Retina (tissue), 1 donor: ENCODE measurements at places on chromosomes 11 and 22.

DNA sequence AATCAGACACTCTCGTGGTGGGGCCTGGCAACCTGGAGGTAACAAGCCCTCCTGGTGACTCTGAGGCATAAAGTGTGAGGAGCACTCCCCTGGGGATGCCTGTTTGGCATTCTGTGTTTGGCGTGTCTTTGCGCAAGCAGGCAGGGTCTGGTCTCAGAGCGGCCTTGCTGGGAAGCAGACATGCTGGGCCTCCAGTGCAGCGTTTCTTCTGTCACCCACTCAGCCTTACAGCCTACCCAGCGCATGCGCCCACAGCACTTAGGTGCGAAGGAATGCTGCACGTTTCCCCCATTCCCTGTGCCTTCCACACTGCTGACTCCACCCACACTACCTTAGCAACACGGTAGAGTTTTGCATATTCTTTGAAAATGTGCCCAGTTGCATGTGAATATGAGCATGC, 7.4 kb upstream of the CXCR5 start:
- DNase-seq, result no peak

- no peak for DNase-seq
Observed at GRCh38 chr11:32386770-32387377, 48.5 kb downstream of the WT1 start.

GRCh38 chr11:119181677-119182412, 3.4 kb upstream of the NHERF4 start:
- DNase-seq, result no peak

GRCh38 chr22:33656808-33657628, 263.3 kb downstream of the LARGE1 start:
- no peak for DNase-seq

- peak; percentile 22 for DNase-seq
Observed at GRCh38 chr11:16863389-16863788, 124.9 kb downstream of the C11orf58 start.
